ENCODE measurements at places on chromosomes 5 and 9.

GRCh38 chr9:132575005-132575609, 7.3 kb upstream of the BARHL1 start:
- DNase-seq = peak; percentile 65

- DNase-seq = no peak
Observed at GRCh38 chr5:80041527-80041926, 6.4 kb downstream of the THBS4 start.

DNA sequence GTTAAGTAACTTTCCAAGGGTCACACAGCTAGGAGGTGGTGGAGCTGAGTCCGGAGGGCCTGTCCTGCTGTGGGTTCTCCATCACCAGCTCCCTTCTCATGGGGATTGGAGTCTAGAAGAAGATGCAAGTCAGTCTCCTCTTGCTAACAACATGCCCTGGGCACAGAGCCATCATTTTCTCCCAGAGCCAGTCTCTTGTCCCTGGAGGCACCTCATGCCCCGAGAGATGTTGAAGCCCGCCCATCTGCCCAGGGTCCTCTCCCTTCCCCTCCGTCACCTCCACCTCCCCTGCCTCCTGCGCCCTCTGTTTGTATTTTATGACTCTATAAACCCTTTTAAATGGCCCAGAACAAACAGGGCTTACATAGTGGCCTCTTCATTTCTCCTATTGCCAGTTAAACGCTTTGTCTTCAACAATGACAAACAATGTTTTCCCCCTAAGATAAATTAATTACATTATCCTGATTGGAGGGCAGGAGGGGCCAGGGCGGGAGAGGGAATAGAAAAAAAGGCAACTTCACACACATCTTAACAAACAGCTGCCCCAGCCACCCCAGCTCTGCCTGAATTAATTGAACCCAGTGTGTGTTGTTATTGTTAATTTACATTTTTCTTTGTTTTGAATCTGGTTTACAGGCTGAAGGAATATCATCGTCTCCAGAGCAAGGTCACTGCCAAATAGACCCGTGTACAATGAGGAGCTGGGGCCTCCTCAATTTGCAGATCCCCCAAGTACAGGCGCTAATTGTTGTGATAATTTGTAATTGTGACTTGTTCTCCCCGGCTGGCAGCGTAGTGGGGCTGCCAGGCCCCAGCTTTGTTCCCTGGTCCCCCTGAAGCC, 55.8 kb downstream of the ASS1 start:
- no peak for DNase-seq

- DNase-seq = no peak
Observed at GRCh38 chr9:71295928-71296327, 174.5 kb upstream of the TRPM3 start.

DNA sequence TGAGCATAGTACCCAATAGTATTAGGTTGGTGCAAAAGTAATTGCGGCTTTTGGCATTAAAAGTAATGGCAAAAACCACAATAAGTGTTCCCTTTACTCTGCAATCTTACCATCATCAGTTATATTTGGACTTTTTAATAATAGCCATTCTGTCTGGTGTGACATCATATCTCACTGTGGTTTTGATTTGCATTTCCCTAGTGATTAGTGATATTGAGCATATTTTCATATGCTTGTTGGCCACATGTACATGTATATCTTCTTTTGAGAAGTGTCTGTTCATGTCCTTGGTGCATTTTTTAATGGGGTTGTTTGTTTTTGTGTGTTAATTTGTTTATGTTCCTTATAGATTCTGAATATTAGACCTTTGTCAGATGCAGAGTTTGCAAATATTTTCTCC, 289.9 kb downstream of the FAM170A start:
- no peak for DNase-seq

GRCh38 chr5:143147902-143148301, 255.6 kb downstream of the NR3C1 start:
- DNase-seq = no peak

GRCh38 chr5:148084269-148084668, 20.5 kb downstream of the SPINK5 start:
- no peak for DNase-seq

- peak; percentile 1 for DNase-seq
Observed at GRCh38 chr5:170737591-170737990, 45.9 kb upstream of the GABRP start.

GRCh38 chr9:120366644-120367019, 213.3 kb downstream of the CDK5RAP2 start:
- no peak for DNase-seq

DNA sequence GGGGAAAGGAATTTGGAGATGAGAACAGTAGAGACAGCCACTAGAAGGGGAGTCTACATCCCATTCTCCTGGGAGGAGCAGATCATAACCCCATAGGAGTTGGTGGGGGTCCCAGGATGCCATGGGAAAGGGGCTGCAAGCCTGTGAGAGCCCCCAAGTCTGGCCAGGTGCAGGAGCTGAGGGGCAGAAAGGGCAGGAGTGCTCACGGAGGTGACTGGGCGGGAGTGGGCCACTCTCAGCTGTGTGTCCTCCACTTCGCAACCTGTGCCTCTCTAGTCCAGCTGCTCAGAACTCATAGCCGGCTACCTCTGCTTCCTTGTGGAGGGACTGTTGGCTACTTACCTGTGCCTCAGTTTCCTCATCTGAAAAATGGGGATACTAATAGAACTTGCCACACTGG, 263.9 kb downstream of the FSTL4 start:
- DNase-seq = no peak

DNA sequence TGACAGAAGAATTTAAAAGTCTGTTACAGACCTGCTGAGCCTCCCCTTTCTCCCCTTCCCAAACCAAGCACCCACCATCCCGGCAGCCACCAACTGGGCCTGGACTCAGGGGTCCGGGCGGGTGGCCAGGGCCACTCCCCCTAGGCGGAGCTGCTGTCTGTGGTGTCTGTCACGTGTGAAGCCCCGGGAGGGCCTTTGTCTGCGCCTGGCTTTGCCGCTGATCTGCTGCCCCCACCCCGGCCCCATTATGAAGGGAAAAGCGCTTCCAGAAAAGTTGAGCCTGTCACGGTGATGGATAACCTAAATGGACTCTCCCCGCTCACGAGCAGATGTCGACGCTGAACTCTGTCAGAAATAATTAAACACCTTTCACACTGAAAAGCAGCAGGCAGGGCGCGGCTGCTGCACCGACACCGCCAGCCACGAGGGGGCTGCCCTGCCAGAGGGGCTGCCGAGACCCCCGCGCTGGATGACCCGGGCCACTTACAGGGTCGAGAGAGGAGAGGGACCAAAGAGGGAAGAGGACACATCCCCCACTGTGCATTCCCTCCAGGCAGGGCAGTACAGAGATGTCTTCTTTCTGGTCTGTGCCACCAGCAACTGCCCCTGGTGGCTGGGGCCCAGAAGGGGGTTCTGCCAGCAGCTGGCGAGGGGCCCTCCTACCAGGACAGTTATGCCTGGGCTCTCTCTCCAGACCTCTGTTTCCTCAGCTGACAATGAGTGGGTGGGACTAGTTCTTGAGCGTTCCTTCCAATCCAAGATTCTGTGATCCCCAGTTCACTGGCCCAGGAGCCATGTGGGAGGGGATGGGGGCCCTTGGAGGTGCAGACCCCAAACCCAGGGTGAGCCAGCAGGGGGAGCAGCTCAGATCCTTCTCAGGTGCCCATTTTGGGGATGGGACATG, 36.0 kb upstream of the BARHL1 start:
- no peak for DNase-seq

DNA sequence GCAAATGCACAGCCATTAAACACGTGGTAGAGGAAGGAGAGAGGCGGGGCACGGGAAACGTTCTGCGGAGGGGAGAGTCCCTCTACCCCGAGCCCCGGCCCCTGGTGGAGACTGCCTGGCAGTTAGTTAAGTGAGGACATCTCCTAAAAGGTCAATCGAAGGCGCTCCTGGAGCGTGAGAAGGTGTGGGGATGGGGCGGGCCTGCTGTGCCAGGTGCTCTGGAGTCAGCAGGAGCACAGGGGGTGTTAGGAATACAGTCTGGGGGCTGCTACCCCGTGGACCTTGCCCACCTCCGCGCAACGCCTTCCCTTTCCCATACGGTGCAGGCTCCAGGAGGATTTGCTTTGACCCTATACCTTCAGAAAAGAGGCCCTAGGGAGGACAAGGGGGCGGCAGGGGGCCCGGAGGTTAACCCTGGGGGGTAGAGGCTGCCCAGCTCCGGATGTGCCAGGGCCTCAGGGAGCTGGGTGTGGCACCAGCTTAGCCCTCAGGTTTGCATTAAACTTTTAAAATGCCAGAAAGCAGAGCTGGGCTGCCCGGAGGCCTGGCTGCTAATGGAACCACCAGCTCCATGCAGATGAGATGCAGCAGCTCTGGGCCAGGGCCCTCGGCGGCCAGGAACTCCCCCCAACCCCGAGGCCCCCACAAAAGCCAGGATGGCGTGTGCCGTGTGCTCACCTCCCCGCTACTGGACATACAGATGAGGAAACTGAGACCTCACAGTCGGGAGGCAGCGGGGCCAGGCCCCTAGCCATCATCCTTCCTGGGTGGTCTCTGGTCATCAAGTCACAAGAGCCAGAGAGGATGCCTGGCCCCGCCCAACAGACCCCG, 39.2 kb downstream of the NACC2 start:
- peak; percentile 29 for DNase-seq

GRCh38 chr9:93875330-93875729, 79.8 kb downstream of the BARX1 start:
- DNase-seq = no peak

- no peak for DNase-seq
Observed at GRCh38 chr5:3364941-3365340, 230.7 kb upstream of the IRX1 start.

GRCh38 chr9:132319421-132320110, 35.2 kb downstream of the SETX start:
- DNase-seq = no peak

DNA sequence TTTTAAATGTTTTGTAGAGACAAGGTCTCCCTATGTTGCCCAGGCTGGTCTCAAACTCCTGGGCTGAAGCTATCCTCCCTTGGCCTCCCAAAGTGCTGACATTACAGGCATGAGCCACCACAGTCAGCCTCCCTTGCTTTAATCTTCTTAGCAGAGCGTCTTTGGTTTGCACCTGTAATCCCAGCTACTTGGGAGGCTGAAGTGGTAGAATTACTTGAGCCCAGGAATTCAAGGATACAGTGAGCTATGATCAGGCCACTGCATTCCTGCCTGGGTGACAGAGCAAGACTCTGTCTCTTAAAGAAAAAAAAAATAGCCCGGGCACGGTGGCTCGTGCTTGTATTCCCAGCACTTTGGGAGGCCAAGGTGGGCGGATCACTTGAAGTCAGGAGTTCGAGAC, 27.8 kb downstream of the UBE2D2 start:
- no peak for DNase-seq

GRCh38 chr5:163564321-163564938, 59.0 kb downstream of the MAT2B start:
- peak; percentile 67 for DNase-seq

DNA sequence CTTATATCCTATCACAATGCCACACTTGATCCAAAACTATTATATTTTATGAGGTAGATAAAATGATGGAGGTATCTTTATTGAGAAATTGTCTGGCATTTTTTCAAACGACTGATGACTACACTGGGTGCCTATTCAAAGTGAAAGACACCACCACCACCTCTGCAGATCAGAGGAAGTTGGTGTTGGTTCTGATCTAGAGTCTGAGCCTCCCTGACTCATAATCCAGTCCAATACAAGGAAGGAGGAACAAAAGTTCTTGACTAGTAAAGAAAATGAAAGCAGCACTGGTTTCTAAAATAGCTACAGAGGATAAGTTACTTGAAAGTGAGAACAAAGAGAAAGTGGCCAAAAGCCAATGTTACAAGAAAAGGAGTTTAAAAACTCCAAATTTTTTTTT, 139.9 kb downstream of the RFX3 start:
- no peak for DNase-seq

- DNase-seq = no peak
Observed at GRCh38 chr5:74638544-74638969, 2.0 kb downstream of the ENC1 start.

DNA sequence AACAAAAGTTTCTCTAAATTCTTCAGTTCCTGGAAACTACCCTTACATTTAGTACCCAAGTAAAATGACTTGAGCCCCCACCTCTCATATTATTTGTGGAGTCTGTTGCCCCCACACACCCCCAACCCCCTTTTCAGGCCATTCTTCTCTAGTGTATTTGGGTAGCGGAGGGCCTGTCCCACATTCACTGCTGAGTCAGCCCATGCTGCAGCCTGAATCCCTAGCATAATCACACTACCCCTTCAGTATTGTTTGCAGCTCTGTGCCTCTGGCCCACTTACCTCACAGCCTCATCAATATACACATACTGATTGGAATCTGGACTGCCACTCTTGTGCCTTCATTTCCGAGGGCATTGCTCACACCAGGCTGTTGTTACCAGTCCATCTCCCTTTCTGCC, 26.8 kb downstream of the RGS7BP start:
- DNase-seq = no peak

- no peak for DNase-seq
Observed at GRCh38 chr9:74293479-74293878, 203.7 kb upstream of the RORB start.
